ENCODE measurements at places on chromosomes 1 and 21.

DNA sequence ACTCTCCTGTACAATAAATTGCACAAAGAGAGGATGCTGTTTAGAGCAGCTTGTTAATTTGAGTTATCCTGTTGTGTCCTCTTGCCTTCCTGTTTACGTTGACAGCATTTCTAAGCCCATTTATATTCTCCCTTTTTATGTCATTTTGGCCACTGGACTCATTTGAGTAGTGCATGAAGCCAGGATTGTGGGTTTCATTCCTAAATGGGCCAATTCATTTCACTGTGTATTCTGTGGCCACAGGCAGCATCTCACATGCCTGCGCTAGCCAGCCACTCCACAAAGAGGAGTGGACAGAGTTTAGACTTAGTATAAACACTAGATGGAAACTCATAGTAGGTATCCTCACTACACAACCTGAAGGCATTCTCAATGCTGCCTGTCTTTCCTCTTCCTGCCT lies 73.4 kb downstream of the DTL start:
- DNase-seq = no peak

- DNase-seq = no peak
These were observed 73.4 kb upstream of the PROX1 start for GRCh38 chr1:213914392-213914791.

GRCh38 chr1:6359216-6360116 lies 34.1 kb downstream of the ACOT7 start:
- DNase-seq = no peak

GRCh38 chr21:42607102-42607501 lies 46.3 kb upstream of the PDE9A start:
- no peak for DNase-seq

DNA sequence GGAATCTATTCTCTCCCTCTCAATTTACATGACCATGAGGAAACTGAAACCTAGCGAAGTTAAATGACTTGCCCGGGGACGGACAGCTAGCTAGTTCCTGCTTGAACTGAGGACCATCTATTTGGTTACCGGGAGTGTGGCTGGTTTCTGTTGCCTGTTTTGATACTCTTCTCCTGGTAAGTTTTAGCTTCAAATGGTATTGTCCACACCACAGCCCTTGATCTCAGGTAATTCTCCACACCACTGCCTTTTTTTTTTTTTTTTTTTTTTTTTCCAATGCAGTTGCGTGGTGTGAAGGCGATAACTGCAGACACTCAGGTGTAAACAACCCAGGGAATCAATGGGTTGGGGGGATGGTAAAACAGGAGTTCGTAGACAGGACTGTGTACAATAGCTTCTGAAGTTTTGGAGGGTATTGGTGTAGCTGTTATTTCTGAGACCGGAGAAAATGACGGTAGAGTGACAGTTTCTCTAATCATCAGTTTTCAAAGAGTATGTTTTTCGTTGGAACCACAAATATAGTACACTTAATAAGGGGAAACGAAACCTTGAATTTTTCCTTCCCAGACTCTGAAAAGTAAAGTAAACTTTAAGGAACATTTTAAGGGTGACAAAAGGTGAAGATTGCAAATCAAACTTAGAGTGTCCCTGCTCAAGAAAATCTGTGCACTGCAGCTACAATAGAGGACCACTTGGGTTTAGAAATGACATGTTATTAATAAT lies 125.3 kb upstream of the CACYBP start:
- DNase-seq = no peak

DNA sequence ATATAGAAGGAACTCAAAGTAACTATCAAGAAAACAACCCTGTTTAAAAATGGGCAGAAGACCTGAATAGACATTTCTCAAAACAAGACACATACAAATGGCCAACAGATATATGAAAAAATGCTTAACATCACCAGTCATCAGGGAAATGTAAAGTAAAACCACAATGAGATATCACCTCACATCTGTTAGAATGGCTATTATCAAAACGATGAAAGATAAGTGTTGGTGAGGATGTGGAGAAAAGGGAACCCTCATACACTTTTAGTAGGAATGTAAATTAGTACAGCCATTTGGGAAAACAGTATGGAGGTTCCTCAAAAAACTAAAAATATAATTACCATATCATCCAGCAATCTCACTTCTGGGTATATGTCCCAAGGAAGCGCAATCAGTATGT lies 3.0 kb downstream of the CTSS start:
- no peak for DNase-seq

- DNase-seq = no peak
These were observed 107.2 kb downstream of the ARHGEF10L start for GRCh38 chr1:17646444-17647280.

DNA sequence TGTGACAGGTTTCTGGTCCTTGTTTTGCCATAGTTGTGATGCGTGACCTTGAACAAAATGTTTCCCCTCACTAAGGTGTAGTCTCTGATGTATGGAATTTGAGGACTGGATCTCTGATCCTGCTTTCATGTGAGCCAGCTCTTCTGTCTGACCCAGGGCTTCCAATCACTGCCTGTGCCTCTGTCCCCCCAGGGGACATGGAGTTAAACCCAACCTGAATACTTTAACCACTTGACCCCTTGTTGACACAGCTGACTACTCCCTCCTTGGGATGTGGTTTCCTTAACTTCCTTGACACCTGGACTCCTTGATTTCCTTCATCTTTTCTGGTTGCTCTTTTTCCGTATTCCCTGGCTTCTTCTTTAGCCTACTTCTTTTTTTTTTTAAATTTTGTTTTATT lies 36.0 kb upstream of the SSBP3 start:
- no peak for DNase-seq

- no peak for DNase-seq
These were observed 25.3 kb downstream of the CLSTN1 start for GRCh38 chr1:9798236-9799130.

GRCh38 chr1:17304826-17305175 lies 3.2 kb upstream of the PADI4 start:
- no peak for DNase-seq

GRCh38 chr1:1132042-1132950 lies 16.4 kb upstream of the C1orf159 start:
- DNase-seq = no peak

GRCh38 chr1:12495725-12496124 lies 122.3 kb downstream of the DHRS3 start:
- no peak for DNase-seq

- DNase-seq = no peak
These were observed 186.9 kb upstream of the ADGRL4 start for GRCh38 chr1:79193211-79194079.

- no peak for DNase-seq
These were observed 14.9 kb upstream of the RAB42 start for GRCh38 chr1:28577052-28577678.

DNA sequence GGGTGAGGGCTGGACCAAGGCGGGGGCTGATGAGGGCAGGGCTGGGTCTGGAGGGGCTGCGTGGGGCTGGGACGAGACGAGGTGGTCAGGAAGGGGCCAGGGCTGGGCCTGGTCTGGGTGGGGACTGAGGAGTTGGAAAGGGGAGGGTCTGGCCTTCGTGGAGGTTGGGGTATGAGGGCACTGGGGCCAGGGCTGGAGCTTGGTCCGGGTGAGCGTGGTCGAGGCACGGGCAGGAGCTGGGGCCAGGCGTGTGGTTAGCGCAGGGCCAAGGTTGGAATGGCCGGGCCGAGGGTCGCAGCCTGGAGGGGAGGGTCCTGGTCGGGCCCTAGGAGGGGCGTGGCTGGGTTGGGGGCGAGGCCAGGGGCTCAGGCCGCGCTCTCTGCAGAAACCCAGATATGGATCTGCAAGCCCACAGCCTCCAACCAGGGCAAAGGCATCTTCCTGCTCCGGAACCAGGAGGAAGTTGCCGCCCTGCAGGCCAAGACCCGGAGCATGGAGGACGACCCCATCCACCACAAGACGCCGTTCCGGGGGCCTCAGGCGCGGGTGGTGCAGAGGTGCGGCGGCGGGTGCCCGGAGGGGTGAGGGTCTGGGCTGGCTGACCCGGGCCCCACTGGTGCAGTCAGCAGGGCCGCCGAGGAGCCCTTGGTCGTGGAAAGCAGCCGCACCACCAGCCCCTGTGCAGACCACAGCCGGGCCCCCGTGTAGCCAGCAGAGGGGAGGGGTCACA lies 9.0 kb downstream of the TTLL10 start:
- DNase-seq = no peak

GRCh38 chr1:217373761-217374701 lies 256.9 kb downstream of the GPATCH2 start:
- DNase-seq = no peak

- DNase-seq = no peak
These were observed 3.8 kb downstream of the DNALI1 start for GRCh38 chr1:37560401-37561132.

GRCh38 chr1:167249702-167250101 lies 29.0 kb downstream of the POU2F1 start:
- no peak for DNase-seq

DNA sequence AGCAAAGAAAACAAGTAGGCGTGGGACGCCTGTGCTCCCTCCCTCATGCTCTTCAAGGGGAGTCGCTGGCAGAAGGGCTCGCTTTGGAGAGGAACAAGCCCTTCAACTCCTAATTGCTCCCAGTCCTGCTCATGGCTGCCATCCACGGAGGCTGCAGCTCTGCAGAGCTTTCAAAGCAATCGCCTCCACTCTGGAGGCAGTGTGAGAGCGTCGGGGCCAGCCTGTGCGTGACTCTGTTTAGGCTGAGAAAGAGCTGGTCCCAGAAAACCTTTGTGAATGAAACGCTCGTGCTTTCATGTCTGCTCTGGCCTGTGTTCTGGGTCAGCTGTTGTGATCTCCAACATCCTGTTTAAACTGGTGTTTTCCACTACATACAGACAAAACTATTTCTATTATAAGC lies 23.9 kb upstream of the RUNX1 start:
- DNase-seq = no peak

DNA sequence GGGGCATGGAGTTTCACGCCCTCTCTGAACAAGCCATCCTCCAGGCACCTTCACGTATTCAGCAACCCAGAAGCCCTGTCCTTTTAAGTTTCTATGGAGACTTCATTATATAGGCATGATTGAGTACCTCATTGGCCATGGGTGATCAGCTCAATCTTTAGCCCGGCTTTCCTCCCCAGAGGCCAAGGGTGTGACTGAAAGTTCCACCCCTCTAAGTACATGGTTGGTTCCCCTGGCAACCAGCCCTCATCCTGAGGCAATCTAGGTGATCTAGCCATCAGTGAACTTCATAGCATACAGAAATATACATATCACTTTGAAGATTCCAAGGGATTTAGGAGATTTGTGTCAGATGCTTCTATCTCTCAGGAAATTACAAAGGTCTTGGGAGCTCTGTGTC lies 21.3 kb upstream of the DHX9 start:
- DNase-seq = no peak

DNA sequence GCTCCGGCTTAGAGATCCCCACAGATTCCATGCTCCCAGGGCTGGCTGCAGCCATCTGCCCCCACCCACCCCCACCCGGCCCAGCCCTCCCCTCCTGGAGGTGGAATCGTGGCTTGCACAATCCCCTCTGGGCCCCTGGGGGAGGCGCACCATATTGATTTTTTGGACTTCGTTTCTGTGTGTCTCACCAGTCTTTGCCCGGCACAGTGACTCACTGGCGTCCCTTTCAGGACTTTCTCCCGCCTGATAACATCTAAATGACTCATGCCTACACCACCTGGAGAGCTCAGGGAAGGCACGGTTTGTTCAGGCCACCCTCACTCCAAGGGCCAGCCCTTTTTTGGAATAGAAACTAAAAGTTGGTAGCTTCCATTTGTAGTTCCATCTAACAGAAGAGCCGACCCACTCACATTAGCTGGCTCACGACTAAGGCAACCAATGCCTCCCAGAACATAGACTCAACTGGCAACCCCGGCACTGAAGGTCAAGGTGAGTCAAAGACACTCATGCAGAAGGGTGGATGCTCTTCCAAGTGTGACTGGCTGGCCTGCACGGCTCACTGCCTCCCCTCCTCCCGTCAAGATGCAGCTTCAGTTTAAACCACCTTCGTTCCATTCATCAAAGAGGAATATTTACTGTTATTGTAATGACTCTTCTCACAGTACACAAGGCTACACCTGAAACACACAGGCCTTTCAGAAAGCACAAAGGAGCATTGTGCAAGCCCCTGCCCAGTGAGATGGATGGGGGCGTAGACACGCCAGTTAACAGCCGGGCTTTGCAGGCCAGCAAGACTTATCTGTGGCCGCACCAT lies 18.1 kb upstream of the ETS2 start:
- no peak for DNase-seq

- no peak for DNase-seq
These were observed 16.6 kb upstream of the CACYBP start for GRCh38 chr1:174982971-174983689.

GRCh38 chr1:183583466-183583865 lies 6.8 kb downstream of the NCF2 start:
- no peak for DNase-seq

DNA sequence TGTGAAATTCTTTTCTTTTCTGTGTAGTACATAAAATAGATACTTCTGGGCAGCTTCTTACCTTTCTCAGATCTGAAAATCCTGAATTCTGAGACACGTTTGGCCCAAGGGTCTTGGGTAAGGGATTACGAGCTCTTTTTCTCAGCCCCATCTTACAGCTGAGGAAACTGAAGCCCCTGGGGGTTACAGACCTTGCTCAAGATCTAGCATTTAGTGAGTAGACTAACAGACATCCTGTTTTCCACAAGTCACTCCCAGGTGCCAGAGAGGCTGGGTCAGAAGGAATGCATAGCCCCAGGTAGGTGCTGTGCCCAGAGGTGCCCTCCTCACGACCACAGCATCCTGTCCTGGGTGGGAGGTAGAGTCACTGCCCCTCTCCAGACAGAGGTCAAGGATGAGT lies 13.2 kb upstream of the CREG1 start:
- DNase-seq = no peak

DNA sequence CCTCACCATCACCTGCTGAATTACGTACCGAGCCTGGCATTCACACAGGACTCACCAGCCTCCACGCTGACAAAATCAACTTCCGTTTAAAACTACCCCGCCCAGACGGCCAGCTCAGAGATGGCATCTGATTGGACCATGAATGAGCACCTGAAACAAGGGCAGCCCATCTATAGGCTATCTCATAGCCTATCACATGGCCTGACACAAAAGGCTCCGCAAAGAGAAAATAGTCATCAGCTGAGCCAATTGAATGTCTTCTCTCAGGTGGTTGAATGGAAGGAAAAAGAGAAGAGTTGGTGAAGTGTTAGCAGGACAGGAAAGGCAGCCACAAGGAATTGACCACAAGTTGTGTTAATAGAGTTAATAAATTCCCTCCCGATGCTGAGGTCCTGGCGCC lies 50.6 kb upstream of the ZC3H12A start:
- no peak for DNase-seq

GRCh38 chr1:164380893-164381292 lies 178.1 kb upstream of the PBX1 start:
- no peak for DNase-seq

GRCh38 chr1:63675420-63675931 lies 82.3 kb downstream of the PGM1 start:
- no peak for DNase-seq

DNA sequence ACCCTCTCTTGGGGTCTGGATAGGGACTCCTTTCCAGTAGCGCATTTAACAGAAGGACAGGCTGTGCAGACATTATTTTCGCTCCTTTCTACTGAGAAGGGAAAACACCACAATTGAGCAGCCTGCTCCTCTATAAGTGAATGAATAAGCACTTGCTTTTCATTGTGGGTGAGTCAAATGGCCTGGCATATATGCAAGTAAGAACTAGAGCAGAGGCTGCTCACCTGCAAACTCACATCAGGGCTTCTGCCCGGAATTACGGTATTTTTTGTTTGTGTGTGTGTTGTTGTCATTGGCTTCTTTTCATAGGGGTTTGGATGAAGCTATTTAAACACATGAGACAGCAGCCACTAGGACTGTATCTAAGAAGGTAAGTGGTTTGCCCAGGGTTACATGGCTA lies 200.1 kb upstream of the CAMK1G start:
- DNase-seq = no peak

All from stimulated activated CD8-positive, alpha-beta memory T cell treated with anti-CD3 and anti-CD28 coated beads, Interleukin-7, amount 100 ng/mL, for 1 hour (primary cell).